CD4-positive, alpha-beta T cell treated with Interleukin-15 for 4 hours (primary cell): ENCODE measurements at places on chromosomes 2 and 18.

DNA sequence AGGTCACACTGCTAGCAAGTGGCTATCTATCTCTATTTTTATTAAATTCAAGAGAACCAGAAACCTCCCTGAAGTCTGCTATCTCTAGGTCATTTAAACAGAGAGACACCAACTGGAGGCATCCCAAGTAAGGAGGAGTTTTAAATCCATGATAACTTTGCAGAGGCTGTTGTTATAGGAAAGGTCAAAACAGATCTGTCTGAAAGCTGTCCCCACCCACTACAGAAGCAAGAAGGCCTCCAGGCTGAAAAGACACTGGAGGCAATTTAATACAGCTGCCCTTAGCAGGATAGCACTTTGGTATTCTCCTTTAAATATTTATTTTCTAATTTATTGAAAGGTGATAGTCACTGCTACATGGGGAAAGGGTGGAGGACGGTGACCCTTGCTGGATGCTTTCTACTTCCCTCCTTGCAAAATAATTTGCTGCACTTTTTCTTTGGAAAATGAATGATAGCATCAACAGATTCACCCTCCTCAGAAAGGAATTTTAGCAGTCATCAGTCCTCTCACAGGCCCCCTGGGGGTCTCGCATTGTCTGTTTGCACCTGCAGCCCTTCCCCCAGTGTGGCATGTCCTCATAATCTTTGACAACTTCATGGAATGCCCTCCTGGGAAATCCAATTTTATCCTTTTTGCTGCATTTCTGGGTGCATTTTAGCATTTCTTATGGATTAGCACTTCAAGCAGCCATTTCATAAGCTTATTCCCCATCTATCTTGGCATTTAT is 429.5 kb upstream of the TNP1 start:
- DNase-seq: no peak

DNA sequence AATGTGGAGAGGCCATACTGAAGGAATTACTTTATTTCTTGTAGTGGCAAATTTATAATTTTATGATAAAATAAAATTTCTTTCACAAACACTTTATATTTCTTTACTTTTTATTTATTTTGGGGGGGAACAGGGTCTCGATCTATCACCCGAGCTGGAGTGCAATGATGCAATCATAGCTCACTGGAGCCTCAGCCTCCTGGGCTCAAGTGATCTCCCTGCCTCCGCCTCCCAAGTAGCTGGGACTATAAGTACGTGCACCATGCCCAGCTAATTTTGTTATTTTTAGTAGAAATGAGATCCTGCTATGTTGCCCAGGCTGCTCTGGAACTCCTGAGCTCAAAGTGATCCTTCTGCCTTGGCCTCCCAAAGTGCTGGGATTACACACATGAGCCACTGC is 59.6 kb downstream of the SOS1 start:
- no peak for DNase-seq

- DNase-seq: no peak
Observed at GRCh38 chr18:24212939-24213338, 74.1 kb downstream of the CABYR start.

DNA sequence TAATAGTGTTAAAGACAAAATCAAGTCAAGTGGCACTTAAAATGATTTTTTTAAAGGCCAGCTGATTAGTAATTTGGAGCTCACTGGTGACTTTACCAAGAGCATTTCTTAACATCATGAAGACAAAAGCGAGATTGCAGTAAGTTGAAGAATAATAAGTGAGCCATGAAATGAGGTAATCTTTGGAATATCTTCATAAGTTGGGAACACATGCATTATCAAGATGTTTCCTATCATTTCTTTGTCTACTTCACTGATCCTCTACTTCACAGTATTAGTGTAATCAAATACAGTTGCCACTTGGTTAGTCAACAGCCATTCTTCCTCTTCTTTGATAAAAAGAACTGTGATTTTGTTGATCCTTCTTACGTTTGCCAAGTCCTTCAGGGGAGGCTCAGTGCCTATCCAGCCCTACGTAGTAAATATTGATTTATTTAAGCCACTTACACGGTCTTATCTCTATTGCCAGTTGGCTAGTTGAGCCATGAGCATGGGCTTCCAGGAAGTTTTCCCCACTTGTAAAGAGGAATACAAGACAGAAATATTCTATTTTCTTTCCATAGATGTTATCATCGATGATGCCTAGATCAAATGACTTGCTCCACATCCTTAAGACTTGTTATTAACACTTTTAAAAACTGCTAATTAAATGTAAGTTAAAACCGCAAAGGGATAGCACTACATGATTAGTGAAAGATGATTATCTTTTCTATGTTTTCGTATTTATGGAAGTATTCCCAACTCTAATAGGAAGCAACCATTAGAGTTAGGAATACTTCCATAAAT is 46.1 kb downstream of the YES1 start:
- DNase-seq: no peak

GRCh38 chr2:223041527-223042109 is 10.4 kb upstream of the KCNE4 start:
- DNase-seq: no peak

DNA sequence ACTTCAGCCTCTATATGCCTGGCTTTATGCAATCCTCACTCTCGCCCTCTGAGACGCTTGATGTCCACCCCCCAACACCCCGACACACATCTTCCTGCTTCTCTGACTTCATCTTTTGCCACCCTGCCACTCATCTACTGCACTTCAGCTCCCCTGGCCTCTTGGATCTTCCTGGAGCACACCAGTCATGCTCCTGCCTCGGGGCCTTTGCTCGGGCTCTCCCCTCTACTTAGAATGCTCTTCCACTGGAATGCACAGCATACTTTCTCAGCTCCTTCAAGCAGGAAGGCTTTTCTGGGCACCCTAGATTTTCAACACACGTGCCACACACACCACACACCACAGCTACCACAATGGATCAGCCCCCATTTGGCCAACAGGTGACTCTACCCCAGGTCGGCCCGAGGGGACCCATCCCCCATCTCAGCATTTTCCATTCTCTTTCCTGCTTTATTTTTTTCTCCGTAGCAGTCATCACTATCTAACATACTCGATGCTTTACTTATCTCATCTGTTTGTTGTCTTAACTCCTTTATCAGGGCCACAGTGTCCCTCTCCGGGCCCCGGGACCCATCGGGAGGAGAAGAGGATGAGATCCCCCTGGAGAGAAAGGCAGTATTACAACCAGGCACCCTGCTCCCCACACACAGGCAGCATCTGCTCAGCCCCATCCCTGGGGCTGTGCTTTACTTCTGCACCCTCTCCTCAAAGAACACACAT is 2.3 kb downstream of the RUFY4 start:
- no peak for DNase-seq

- no peak for DNase-seq
Observed at GRCh38 chr2:152613235-152613634, 104.0 kb downstream of the PRPF40A start.

DNA sequence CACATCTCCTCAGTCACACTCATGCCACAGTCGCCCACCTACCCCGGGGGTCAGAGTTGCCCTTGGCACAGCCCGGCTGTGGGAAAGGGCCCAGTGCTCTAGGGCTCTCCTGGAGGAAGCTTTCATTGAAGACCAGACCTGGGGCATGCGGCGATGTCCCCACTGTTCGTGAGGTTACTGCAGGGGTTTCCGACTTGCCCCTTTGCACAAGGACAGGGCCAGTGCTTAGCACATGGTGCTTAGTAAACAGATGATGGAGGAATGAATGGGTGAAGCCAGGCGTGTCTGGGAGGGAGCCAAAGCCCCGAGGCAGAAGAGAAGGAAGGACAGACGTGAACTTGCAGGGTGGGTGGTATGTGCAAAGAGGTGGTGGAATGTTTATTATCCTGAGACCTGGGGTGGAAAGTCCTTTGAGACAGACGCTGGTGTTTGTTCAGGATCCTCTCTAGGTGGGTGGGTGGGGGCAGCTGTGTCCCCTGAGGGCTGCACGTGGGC is 205.9 kb upstream of the ARL4C start:
- no peak for DNase-seq

- DNase-seq: no peak
Observed at GRCh38 chr18:23033056-23033455, 99.9 kb downstream of the RBBP8 start.

DNA sequence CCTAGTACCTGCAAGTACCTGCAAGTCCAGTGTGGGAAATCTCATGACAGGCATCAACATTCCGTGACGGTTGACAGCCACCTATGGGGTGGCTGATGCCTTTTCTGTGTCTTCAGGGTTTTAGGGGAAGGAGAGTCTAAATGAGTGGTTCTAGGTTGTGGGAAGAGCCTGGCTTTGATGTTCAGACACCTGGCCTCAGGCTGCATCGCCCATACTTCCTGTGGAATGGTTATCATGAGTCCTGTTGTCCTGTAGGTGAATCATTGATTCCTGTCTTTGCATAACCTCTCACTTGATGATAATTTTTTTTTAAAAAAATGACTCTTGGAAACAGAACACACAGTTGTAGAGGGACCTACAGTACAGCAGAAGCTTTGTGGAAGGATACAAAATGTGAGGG is 108.9 kb downstream of the NEDD4L start:
- no peak for DNase-seq

DNA sequence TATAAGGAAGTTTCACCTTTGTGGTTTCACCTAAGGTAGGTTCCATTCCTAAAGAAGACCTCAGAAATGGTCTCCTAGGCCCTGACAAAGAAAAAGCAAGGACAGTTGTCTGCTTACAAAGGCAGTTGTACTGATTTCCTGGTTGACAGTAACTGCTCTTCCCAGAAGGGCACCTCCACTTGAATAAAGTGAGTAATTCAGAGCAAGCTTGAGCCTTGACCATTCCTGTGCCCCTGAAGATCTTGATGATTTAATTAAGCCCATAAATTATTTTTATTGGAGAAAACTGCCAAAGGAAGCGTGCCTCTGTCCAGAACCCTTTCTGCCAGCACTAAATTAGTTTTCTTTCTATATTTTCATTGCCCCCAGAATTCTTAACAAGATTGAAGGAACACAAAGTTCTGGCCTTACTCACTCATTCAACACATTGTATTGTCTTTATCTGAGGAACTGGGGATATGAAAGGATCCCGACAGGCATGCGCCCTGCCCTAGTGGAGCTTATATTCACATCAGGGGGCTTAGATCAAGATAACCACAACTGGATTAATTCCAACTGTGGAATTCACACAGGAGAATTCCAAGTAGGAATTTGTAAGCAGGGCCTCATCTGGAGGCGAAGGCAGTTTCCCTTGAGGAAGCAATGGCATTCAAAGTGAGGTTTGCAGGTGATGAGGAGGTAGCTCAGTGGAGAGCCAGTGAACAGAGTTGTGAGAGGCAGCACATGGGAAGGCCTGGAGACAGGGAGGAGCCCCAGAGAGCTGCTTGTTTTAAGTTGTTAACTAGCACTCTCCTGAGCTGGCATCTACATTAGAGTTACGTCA is 21.2 kb downstream of the PTRHD1 start:
- DNase-seq: no peak

- no peak for DNase-seq
Observed at GRCh38 chr2:191299010-191299409, 53.8 kb downstream of the MYO1B start.

- DNase-seq: no peak
Observed at GRCh38 chr2:22153931-22154613, 1030.3 kb downstream of the TDRD15 start.

DNA sequence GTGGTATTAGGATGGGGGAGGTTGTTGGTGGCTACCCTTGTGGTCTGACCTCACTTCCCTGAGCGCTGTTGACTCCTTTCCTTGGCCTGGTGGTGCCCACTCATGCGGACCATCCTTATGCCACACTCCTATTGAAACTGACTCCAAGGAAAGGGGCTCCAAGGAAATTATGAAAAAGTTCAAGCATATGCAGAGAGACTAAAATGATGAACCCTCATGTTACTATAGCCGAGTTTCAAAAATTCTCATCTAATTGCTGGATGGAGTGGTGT is 96.2 kb upstream of the STPG4 start:
- no peak for DNase-seq

- no peak for DNase-seq
Observed at GRCh38 chr2:207088839-207089238, 76.9 kb downstream of the KLF7 start.

GRCh38 chr2:232494542-232494941 is 6.9 kb upstream of the ECEL1 start:
- DNase-seq: no peak

DNA sequence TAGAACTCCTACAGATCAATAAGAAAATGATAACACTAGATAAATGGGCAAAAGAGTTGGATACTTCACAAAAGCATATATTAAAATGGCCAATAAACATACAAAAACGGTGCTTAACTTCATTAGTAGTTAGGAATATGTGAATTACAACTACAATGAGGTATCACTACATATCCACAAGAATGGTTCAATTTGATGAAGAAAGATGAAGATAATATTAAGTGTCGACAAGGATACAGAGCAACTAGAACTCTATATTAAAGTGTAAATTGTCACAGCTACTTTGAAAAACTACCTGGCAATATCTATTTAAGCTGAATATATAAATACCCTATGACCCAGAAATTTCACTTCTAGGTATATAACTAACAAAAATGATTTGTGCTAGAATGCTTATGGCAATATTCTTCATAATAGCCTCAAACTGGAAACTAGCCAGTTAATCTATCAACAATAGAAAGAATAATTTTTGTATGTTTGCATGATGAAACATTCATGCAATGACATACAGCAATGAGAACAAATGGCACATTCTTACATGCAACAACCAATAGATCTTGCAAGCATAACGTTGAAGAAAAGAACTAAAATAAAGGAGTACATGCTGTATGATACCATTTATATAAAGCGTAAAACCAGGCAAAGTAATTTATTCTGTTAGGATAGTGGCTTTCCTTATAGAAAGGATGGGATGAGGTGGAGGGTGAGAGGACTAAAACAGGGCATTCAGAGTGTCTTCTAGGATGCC is 290.2 kb upstream of the SESTD1 start:
- DNase-seq: no peak

DNA sequence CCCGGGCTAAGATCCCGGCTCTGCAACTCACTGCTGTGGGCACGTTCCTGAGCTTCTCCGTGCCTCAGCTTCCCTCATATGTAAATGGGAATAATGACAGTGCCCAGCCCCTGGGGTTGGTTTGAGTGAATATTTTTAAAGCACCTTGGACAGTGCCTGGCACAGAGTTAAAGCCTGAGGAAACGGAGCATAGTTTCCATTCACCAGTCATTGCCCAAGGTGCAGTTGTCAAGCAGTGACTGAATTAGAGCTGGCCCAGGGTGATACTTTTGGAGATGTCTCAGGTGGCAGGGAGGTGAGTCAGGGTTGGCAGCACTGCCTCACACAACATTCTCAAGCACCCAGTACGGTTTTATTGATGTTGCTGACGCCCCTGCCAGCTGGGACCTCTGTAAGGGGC is 12.2 kb downstream of the TMEM177 start:
- DNase-seq: no peak
